T1000 (cell line): ENCODE measurements at places on chromosomes 13 and 19.

DNA sequence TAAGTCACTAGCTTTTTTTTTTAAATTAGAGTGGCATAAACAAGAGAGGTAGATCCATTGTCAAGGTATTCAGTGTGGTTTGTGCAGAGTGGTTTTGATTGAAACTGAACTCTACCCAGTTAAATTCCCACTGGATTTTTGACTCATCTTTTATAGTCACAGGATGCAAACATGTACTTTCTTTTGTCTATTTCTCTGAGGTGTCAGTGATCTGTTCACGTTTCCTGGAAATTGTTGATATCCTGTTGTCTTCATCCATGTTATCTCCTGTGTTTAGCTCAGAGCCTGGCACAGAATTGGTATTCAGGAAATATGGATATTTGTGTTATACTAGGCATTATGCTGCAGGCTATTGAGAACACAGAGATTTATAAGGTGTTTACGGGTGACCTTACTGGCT, 119.7 kb downstream of the PCCA start:
- DNase-seq = no peak

- DNase-seq = no peak
Measured at GRCh38 chr19:46206176-46206575, 23.4 kb upstream of the IGFL1 start.

DNA sequence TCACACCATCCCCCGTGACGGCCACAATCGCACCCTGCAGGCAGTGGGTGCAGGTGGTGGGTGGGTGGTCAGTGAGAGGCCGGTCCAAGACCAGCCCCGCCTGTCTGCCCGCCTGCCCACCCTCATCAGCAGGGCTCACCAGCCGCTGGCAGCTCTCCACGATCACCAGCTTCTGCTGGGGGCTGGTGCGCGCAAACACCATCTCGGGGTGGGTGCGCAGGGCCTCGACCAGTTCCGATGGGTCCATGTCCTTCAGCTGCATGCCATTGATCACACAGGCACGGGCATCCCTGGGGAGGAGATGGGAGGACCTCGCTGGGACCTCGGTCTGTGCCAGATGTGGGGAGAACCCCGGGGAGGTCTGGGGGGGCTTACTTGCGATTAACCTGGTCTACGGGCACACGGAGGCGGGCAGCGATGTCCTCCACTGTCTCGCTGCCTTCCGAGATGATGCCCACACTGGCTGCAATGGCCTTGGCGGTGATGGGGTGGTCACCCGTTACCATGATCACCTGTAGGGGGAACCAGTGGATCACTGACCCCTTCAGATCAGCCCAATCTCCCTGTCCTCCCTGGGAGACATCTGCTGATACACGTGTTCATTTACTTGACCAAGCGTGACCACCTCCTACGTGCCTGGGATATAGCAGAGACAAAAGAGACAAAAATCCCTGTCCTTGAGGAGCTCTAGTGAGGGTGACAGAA, 8.0 kb downstream of the ATP4A start:
- peak; percentile 11 for DNase-seq

- DNase-seq = peak; percentile 65
Measured at GRCh38 chr19:10812902-10813404, 23.1 kb downstream of the TMED1 start.

DNA sequence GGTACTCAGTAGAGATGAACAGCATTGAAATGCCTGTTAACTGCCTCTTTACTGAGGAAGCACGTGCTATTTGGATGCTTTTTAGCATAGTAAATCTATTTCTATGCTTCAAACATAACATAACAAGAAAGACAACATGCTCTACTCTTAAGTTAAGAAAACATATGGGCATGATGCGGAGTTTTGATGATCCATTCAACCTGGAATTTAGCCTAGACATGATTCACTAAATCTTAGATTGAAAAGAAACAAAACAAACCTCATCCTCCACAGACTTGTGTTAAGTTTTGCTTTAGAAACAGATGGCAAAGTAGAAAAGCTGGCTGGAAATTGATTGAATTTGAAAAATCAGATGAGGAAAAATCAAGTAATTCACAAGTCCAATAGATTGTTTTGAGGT, 593.8 kb downstream of the OLFM4 start:
- DNase-seq = no peak

DNA sequence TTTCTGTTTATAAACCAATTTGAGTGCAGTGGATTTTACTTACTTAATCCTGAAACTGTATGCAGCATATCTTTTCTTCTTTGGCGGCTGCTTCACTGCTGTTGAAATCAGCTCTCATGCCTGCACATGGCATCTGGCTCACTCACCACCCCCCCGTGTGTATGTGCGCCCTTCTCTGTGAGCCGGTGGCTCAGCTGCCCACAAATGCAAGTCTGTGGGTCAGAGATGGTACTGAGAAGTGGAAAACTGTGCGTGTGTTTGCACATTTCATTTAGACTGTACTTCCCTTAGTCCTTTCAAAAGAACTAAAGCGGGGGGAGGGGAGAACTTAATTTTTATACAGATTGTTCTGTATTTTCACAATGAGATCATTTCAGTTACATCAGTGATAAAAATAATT, 307.6 kb downstream of the SHISA2 start:
- no peak for DNase-seq

DNA sequence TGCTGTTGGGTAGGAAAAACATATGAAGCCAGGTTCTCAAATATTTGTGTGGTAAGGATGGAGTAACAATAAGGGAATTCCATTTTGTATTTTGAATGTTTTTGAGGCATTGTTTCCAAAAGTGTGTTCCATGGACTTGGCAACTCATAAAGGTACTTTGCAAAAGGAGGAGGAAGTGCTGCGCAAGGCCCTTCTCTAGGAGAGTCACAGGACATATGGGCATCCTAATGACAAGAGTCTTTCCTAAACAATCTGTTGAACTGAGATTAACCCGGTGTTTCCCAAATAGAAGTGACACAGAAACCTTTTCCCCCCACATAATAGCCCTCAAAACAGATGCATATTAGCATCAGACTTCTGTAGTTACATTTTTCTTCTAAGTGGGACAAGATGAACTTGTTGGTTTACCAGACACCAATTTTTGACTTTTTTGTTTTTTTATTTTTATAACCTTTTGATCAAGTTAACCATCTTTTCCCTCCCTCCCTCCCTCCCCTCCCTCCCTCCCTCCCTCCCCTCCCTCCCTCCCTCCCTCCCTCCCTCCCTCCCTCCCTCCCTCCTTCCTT, 209.3 kb downstream of the PCCA start:
- no peak for DNase-seq

DNA sequence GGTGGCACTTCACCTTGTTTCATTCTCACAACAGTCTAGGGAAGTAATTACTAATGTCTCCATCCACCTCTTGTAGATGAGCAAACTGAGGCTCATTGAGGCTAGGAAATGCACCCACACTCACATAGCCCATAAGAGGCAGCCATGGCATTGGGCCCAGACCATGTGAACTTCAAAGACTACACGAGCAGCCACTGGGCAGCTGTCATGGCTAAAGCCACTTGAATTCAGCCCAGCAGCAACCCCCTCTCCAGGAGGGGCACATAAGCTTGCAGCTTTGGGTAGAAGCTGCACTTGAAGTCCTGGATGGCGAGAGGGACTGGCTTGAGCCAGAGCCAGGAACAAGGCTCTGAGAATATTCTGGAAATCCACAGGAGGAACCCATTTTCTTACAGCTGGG, 13.4 kb downstream of the ALOX5AP start:
- DNase-seq = no peak

DNA sequence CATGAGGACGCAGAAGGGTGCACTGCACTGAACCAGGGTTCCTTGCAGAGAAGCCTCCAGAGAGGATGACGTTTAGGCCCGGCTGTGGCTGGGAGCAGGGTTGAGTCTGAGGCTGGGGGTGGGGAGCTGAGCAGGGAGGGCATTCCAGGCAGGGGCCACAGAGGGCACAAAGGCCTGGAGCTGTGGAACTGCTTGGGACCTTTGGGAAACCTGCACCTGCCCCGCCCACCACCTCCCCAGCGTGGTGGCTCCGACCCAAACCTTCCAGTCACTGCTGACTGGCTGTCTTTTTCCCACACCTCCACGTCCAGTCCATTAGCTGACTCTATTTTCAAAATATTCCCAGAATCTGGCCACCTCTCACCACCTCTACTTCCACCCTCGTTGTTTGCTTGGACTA, 4.9 kb upstream of the LMTK3 start:
- no peak for DNase-seq

GRCh38 chr13:40370661-40371060, 295.8 kb downstream of the FOXO1 start:
- DNase-seq = no peak

GRCh38 chr13:100040196-100040595, 48.7 kb upstream of the PCCA start:
- DNase-seq = no peak

DNA sequence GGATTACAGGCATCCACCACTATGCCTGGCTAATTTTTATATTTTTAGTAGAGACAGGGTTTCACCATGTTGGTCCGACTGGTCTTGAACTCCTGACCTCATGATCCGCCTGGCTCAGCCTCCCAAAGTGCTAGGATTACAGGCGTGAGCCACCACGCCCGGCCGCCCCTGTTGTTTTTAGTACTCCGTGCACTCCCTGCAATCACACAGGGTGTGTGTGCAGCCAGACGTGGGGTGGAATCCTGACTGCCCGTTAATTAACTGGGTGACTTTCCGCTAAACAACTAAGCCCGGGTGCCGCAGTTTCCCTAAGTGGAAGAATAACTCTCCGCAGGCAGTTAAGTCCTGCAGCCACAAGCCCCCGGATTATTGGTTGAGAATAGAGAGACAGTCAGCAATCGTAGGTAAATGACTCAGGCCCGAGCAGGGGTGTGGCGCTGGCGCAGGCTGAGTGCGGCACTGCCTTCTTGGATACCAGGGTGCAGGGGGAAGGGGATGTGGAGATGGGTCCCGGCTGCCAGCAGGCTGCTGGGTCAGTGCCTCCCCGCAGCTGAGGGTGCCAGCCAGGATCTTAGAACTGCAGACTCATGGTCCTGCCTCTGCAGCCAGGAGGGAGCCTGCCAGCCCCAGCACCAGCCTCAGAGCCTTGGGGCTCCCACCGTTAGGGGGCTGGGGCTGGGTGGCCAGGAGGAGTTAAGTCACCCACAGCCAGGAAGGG, 6.1 kb upstream of the FXYD3 start:
- no peak for DNase-seq

DNA sequence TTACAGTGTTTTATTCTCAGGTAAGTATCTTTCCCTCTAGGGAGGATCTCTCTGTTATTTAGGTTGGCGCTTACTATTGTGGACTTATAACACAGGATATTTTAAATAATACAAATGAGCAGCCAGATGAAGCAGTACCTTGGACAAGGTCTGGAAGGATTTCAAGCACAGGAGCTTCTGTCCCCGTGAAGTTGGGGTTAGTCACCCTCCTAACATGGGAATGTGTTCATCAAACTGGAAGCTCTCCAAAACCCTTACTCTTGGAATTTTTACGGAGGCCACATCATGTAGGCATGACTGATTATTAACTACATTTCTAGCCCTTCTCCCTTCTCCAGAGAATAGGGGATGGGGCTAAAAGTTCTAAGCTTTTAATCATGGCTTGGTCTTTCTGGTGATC, 38.3 kb upstream of the SPRY2 start:
- peak; percentile 50 for DNase-seq

- no peak for DNase-seq
Measured at GRCh38 chr19:41577144-41577830, 1.3 kb downstream of the CEACAM21 start.

DNA sequence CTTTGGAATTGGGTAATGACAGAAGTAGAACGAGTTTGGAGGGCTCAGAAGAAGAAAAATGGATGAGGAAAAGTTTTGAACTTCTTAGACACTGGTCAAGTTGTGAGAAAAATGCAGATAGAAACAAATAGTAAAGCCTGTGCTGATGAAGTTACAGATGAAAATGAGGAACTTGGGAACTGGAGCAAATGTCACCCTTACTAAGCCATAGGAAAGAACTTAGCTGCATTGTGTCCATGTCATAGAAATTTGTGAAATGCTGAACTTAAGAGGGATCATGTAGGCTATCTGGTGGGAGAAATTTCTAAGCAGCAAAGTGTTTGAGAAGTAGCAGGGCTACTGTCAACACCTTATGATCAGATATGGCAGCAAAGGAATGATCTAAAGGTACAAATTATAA, 289.2 kb upstream of the PCDH9 start:
- no peak for DNase-seq

- no peak for DNase-seq
Measured at GRCh38 chr19:1019980-1020867, 699 bp downstream of the TMEM259 start.

DNA sequence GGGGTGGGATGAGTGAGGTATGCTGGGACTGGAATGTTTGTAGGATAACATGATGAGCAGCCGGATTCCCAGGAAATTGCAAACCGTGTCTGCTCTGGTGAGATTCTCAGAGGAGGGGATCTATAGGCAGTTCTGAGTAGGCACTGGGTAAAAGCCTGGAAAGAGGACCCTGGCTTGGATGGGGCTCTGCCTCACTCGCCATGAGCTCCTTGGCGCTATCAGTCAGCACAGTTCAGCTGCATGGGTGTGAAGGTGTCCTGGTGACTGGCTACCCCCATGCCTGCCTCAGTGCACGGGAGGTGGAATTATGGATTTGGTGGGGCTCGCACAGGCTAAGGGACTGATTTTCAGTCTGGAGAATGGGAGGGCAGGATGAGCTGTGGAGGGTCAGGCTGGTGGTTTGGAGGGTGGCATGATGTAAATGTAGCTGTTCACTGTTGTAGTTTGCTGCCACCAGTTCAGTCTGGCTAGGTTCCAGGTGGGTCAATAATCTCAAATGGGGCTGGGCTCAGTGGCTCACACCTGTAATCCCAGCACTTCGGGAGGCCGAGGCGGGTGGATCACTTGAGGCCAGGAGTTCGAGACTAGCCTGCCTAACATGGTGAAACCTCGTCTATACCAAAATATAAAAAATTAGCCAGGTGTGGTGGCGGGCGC, 9.2 kb upstream of the ZNF627 start:
- no peak for DNase-seq

- no peak for DNase-seq
Measured at GRCh38 chr13:28820099-28821051, at the start of gene MTUS2. Gene MTUS2 (plus strand): TSS chr13:28820339.

GRCh38 chr19:38953677-38954076, 21.9 kb downstream of the FBXO17 start:
- no peak for DNase-seq

DNA sequence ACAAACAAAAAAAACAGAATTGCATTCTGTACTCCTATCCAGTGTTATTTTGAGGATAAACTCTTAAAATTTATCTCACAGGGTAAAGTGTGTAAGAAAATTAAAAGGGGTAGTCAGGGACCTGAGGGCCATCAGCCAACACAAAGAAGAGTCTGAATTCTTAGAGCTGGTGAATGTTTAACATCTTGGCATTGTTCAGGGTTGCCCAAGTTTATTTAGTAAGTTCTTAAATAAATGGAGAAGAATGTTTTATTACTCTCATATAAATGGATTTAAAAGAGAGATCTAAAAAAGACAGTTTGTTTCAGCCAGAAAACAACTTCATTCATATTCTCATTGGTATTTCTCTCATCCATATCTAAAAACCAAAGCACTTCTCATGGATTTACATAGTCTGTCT, 171.7 kb downstream of the LACC1 start:
- DNase-seq = no peak

GRCh38 chr13:40508767-40509342, 157.6 kb downstream of the FOXO1 start:
- no peak for DNase-seq
